ENCODE measurements at places on chromosomes 2 and 18.

DNA sequence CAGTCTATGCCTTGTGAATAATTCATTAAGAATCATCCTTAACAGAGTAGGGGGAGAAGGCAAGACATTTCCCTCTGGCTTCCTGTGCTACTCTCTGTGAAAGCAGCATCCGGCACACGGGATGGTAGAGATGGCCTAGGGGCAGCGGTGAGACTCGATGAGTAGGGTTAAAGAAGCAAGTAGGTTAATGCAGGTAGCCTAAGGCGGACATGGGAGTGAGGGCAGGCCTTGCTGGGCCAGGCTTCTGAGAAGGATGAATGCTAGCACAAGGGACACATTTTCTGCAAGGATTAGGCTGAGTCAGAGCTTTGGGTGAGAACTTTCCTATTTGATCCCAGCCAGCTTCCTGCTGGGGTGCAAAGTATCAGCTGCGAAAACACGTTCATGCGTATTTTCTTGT is 80.8 kb downstream of the NXPH2 start:
- no peak for DNase-seq

DNA sequence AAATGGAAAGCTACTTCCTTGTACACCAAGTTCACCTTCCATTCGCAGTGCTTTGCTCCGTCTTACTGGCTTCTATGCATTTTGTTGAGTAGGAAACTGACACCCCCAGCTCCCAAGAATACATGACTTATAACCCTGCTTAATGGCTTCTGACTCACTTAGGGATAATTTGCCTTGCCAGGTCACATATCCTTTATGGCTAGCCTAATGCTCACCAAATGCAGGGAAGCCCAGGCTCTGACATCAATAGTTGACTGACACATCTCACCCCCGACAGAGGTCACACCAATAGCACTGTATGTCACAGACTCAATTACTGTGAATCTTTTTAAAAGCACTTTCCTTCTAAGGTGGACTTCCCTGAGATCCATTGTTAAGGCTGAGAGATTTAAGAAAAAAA is 147.2 kb downstream of the DTNA start:
- DNase-seq = no peak

GRCh38 chr18:56933472-56933871 is 213.4 kb upstream of the BOD1L2 start:
- no peak for DNase-seq

GRCh38 chr2:104850361-104851290 is 3.3 kb upstream of the POU3F3 start:
- DNase-seq = no peak

DNA sequence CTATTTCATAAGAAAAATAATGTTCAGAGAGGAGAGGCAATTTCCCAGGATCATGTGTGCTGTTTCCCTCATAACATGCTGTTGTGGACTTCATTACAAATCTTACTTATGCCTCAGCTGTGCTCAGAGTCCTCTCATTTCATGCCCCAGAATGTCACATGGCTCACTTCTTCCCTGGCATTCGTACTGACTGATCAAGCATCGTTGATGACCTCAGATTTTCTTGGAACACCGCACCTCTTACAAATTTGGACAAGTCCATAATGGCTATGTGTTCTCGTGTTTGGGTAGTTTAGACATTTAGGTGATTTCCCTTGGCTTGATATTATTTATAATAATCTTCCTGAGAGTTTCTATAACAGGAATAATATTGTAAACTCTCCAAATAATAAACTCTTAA is 32.9 kb downstream of the SERPINB7 start:
- no peak for DNase-seq

DNA sequence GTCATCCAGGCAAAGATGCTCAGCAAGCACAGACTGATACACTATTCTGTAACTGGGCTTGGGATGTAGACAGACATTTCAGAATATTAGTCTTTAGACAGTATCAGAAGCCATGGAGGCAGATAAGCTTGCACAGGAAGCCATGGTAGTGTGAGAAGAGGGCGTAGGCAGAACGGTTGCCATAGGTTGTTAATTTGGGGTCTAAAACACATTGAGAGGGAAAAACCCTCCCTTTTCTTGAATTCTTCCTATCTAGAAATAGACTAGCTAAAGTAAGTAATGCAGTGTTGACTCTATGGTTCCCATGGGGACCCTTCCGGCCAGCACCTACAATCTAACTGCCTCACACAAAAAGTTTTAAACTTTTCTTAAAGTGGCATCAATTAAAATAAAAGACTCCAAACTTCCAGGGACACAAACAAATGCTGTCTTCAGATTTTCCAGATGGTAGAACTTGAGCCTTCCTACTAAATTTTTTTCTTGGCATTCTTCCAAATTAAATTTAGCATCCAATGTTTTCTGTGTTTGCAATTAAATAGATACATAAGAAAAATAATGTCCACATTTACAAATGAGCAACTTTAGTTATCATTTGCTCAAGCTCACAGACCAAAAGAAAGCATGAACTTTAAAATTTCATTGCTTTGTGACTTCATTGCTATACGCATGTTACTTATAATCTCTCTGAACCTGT is 1.9 kb downstream of the PRKRA start:
- DNase-seq = no peak

- no peak for DNase-seq
Observed at GRCh38 chr2:168030862-168031624, 216.4 kb downstream of the STK39 start.

- DNase-seq = no peak
Observed at GRCh38 chr2:120323214-120323613, 22.7 kb upstream of the INHBB start.

DNA sequence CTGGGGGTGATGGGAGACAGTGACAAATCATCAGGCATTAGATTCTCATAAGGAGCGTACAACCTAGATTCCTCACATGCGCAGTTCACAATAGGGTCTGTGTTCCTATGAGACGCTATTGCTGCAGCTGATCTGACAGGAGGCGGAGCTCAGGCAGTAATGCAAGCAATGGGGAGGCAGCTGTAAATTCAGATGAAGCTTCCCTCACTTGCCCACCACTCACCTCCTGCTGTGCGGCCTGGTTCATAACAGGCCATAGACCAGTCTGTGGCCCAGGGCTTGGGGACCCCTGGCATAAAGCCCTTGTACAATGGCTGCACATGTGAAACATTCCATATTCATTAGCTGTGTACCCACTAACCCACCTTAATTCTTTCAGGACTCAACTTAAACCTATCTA is 18.0 kb downstream of the NMUR1 start:
- DNase-seq = no peak

- no peak for DNase-seq
Observed at GRCh38 chr2:95359501-95359930, 43.0 kb upstream of the FAHD2A start.

GRCh38 chr2:95374029-95374428 is 28.5 kb upstream of the FAHD2A start:
- no peak for DNase-seq

DNA sequence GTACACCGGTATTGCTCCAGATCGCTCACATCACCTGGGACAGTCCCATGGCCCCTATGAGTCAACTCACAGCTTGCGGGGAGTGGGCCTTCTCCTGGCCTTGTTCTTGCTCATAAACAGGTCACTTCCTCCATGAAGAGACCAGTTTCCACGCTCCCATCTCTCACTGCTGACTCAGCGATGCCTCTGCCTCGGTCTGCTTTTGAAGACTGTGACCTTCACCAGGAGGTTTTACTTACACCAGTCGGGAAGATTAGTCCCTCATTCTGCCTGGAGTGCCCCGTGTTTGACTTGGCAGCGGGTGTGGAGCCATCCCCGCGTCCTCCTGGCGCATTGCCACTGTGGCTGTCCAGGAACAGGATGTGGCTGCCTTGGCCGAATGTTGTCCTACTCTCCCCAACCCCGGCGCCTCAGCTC is 159.8 kb downstream of the RHBDD1 start:
- DNase-seq = no peak

DNA sequence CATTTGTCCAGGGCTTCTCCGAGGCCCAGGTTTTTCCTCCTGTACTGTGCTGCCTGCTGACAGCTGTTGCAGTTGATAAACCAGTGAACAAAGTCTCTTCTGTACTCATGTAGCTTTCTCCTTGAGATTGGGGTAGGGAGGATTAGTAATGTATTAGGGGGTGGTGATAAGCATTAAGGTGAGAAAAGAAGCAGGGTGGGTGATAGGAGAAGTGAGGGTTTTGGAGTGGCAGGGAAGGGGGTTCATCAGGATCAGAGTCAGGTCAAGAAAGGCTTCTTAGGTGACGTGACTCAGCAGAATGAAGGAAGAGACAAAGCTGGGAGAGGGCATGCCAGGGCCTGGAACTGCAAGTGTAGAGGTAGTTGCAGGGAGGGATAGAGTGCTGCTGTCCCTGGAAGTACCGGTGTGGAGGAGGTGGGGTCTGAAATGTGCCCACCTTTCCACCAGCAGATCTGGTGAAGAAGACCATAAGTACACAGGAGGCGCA is 48.7 kb downstream of the PKP4 start:
- DNase-seq = no peak

- no peak for DNase-seq
Observed at GRCh38 chr2:38440655-38441054, 63.6 kb upstream of the ATL2 start.

GRCh38 chr2:23155022-23155421 is 230.0 kb upstream of the KLHL29 start:
- no peak for DNase-seq

- no peak for DNase-seq
Observed at GRCh38 chr2:97758131-97758705, 44.8 kb downstream of the ZAP70 start.

DNA sequence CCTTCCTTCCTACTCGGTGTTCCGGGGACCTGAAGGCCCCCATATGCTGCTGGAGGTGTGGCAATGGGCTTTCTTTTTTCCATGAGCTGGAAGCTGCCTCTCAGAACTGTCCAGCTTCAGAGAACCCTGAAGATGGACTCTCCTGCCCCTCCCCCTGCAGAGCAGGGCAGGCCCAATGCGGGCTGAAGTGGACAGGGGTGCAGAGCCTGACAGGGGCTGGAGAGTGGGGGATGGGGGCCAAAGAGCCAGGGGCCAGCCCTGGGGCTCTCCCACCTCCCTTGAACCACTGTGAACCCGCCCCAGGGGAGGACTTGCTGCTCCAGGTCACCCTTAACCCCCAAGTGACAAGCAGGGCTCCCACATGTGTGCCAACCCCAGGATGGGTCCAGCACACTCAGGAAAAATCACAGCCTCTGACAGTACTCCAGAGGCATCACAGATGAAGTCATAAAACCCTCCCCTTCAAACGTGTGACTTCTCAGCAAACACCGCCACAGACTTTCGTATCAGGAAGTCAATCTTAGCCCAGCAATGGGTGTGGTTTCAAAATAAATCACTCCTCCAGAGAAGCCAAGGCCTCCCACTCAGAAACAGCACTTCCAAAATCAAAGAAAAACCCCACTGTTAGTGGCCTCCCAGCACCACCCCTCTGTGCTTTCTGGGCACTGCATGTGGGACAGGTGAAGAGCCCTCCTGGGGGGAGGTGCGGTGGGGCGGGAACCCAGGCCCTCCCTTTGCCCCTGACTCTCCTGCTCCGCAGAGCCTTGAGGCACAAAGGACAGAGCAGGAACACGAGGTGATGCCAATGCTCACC is 135.8 kb downstream of the HDAC4 start:
- DNase-seq = peak; percentile 69

- DNase-seq = no peak
Observed at GRCh38 chr2:61771904-61772845, 81.7 kb downstream of the FAM161A start.

DNA sequence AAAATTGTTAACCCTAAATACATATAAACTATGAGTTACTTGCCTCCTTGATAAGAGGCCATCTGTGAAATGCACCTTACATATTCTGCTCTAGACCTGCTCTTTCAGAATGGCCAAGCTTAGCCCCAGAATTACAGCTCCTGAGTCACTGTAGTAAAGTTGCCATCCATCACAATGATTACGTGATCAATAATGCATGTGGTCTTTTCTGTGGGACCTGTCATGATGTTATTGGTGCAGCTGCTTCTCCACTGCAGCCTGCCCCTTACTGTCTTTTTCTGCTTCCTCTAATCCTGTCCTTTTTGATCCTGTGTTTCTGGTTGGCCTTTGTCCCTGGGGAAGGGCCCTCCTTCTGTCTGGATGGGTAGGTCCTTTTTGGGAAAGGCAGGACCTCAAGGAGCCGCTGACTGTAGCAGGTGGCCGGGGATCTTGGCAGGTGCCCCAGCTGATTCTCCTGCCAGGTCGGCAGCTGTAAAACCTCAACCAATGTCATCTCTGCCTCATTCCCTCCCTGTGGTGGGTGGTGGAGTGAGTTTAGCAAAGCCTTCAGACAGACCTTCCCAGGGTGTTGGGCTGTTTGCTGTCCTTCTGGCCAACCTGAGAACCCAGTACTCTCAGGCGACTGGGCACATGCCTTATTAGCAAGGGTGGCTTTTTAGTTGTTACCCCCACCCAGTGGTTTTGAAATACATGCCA is 126.2 kb upstream of the EML6 start:
- no peak for DNase-seq

GRCh38 chr2:120990451-120990871 is 254.8 kb downstream of the GLI2 start:
- DNase-seq = no peak

DNA sequence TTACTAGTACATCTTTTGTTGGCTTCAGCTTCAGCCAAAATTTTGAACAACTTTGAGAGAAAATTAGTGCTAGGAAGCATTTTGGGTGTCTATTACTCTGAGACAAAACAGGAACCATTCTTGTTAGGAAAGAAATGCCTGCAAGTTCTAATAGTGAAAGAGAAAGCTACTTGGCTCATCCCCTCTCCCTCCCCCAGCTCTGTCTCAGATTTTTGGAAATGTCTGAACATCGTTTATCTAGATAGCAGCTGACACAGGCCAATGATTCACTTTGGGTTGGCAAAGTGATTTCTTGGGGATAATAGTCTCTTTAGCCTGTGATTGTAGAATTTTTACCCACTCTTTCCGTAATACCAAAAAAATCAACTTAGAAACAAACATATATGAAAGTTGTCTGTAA is 42.3 kb upstream of the PTPRM start:
- DNase-seq = no peak

DNA sequence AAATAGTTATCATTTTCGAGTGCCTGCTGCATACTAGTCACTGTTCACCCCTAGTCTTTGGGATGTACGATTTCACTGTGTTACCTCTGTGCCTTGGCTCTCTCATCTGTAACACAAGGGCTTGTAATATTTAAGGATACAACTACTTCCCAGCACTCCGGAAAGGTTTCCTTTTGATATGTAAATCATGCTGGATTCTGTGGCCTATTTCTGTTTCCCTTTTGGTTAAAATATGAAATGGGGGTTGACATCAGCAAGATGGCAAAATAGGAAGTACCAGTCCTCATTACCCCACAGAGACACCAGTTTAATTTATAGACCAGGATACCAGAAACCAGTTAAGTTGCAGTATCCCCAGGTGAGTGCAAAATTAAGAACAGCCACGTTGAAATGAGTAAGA is 23.5 kb downstream of the PSMG2 start:
- DNase-seq = no peak

Data from CD4-positive, alpha-beta T cell (primary cell).